ENCODE measurements at places on chromosomes 2 and 18. TPM values are rescaled to one million over a fixed set of nuclear protein-coding genes. Genes with fewer than 3 reads are reported as not detected.

The CAPN13 gene
- not detected for total RNA-seq

The STEAP3 gene
- 23.6 TPM for total RNA-seq

The LRP2 gene
- not detected for total RNA-seq

The ZSWIM2 gene
- total RNA-seq, result 0.62 TPM

The LRRC30 gene
- total RNA-seq, result not detected

The ALPG gene
- total RNA-seq, result not detected

The WDSUB1 gene
- 14.9 TPM for total RNA-seq

The UGT1A8 gene
- total RNA-seq, result 0.12 TPM

The CHRNA1 gene
- total RNA-seq, result not detected

The RESP18 gene
- not detected for total RNA-seq

The TUBA3D gene
- total RNA-seq, result not detected

The EGR4 gene
- not detected for total RNA-seq

The DIPK1C gene
- total RNA-seq, result not detected

The FBXO48 gene
- total RNA-seq, result 0.66 TPM

The TSHZ1 gene
- 6.6 TPM for total RNA-seq

The DYNAP gene
- not detected for total RNA-seq

The RAPGEF4 gene
- 1.00 TPM for total RNA-seq

The SERPINB13 gene
- total RNA-seq, result not detected
